ENCODE measurements at places on chromosomes 1 and 21. TPM values are rescaled to one million over a fixed set of nuclear protein-coding genes. Genes with fewer than 3 reads are reported as not detected.

AIRE gene
- 0.30 TPM for total RNA-seq

NBPF20 gene
- 3.1 TPM for total RNA-seq

HEATR1 gene
- total RNA-seq: 17.7 TPM

FOXO6 gene
- 4.4 TPM for total RNA-seq

PRKCZ gene
- total RNA-seq: 2.9 TPM

MGST3 gene
- total RNA-seq: 153 TPM

COL8A2 gene
- 44.6 TPM for total RNA-seq

OR14K1 gene
- total RNA-seq: not detected

TRABD2B gene
- 1.5 TPM for total RNA-seq

ZYG11A gene
- total RNA-seq: not detected

RGS18 gene
- 0.78 TPM for total RNA-seq

PLPPR4 gene
- total RNA-seq: 3.1 TPM

HPCA gene
- not detected for total RNA-seq

SLC26A9 gene
- total RNA-seq: not detected

KCNJ6 gene
- total RNA-seq: not detected

LRIF1 gene
- total RNA-seq: 10.9 TPM

COL9A2 gene
- total RNA-seq: 3.3 TPM

B3GALT6 gene
- total RNA-seq: 13.3 TPM

KCNK2 gene
- total RNA-seq: 12.5 TPM

OR10Z1 gene
- not detected for total RNA-seq

ATF6 gene
- 35.4 TPM for total RNA-seq

SLC1A7 gene
- 1.6 TPM for total RNA-seq

RASSF5 gene
- 32.3 TPM for total RNA-seq

ACOT11 gene
- total RNA-seq: 13.8 TPM

HSPG2 gene
- 292 TPM for total RNA-seq

ALPL gene
- total RNA-seq: 3.9 TPM

S100A7 gene
- not detected for total RNA-seq

HENMT1 gene
- 1.2 TPM for total RNA-seq
